ENCODE measurements at places on chromosomes 3 and 15.

DNA sequence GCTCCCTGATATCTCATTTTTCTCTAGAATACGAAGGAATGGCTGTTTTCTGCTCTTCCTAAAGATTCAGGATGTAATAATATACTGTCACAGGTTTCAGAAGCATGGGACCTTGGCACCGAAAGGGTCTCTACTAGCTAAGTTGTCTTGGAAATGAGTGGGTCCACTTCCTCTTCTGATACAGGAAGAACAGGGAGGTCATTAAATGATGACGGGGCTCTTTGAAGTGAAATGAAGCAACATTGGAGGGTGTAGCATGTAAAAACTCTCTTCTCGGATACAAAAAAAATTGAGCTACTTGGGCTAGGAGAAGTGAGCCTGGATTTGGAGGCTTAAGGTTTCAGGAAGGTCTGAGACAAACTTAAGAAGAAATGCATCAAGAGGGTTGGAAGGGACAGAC is 349.8 kb upstream of the TPRG1 start:
- no peak for DNase-seq

GRCh38 chr3:58628823-58629562 is 37.6 kb downstream of the FAM3D start:
- no peak for DNase-seq

DNA sequence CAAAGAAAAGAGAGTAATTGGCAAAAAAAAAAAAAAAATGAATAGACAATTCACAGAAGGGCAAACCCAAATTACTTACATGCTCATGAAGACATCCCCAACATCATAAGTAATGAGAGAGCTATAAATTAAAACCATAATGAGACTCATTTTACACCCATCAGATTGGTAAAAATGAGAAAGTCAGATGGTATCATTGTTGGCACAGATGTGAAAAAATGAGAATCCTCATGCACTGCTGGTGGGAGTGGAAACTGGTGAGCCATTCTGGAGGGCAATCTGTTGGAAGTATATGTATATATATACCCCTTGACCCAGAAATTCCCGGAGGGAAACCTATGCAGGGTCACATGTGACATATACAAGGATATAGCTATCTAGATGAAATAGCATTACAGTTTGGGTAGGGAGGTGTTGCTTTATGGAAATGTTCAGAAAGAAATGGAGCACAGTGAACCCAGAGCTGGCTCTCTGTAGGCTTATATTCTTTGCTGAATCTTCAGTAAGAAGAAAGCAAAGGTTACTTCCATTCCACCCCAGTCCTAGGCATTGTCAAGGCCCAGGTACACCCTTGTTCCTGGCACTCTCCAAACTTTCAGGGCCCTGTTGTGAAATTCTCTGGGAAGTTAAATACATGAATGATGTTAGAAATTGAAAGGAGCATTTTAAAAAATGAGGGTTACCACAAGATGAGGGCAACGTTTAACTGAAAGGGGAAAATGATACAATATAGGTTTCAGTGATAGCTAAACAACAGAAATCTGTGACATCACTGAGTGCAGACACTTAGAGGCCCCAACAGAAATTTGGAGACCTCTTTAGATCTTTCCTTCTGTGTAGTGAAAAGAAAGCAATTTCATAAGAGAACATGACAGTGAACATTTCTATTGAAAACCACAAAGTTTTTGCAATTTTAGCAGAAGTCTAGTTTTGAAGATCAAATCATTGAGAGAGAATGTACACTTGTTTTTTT is 132.7 kb upstream of the TPRG1 start:
- no peak for DNase-seq

DNA sequence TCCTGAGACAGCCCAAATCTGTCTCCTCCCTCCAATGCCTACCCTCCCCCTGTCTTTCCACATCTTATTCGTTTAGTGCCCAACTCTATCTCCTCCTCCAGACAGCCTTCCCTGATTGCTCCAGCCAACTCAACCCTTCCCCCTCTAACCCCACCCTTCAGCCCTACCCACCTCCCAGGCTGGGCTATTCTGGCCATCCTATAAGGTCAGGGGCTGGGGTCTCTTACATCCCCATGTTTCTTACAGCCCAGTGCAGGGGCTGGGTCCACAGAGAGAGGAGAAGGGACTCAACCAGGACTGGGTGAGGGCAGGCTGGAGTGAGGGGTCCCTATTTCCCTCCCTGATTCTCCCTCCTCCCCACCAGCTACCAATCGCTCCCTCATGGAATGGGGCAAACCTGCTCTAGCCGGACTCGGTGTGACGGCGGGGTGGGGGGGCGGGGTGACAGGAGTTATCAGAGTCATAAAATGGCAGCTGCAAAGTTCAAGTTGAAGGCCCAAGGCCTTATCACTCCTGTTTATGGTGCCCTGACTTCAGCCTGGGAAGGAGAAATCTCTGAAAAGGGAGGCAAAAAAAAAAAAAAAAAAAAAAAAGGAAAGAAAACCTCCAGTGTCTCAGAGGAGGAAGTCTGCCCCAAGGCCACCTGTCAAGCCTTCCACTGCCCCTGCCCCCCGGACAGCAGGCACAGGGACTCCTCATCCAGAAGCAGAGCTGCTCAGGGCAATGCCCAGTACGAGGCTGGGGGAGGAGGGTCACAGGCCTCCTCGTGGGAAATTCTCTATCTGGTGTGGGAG is 2.1 kb downstream of the VIPR1 start:
- no peak for DNase-seq

GRCh38 chr3:193614430-193614829 is 21.4 kb downstream of the OPA1 start:
- DNase-seq: no peak
